Posterior cingulate gyrus (tissue), 11 donors: ENCODE measurements at places on chromosomes 16 and 17.
A peak's percentile ranks its signal among the peaks of the same experiment; 100 is the strongest.

DNA sequence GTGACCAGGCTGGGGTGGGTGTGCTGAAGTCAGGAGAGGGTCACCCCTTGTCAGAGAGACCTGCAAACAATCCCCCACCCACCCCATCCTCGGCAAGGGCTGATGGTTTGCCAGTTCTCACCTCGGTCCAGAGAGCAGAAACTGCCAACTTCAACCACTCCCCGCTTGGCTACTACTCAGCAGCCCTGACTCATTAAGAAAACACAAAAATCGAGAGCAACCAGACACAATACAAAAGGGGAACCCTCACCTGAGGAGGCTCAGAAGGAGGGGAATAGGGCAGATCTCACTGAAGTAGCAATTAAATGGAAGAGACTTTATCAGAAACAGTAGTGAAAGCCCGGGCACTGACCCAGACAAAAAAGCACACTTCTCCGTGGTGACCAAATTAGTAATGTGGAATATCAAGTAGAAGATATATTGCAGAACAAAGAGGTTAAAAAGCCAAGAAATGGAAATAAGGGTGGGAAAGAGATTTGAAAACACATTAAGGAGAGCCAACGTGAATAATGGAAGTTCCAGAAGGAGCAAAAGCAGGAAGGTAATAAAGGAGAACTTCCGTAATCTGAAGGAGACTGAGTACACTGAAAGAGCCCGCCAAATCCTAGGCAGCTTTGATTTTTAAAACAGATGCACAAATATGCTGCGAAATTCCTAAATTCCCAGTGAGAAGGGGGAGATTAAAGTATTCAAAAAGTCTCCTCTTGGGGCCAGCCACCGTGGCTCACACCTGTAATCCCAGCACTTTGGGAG lies 23.6 kb downstream of the CENPV start:
- DNase-seq = no peak

DNA sequence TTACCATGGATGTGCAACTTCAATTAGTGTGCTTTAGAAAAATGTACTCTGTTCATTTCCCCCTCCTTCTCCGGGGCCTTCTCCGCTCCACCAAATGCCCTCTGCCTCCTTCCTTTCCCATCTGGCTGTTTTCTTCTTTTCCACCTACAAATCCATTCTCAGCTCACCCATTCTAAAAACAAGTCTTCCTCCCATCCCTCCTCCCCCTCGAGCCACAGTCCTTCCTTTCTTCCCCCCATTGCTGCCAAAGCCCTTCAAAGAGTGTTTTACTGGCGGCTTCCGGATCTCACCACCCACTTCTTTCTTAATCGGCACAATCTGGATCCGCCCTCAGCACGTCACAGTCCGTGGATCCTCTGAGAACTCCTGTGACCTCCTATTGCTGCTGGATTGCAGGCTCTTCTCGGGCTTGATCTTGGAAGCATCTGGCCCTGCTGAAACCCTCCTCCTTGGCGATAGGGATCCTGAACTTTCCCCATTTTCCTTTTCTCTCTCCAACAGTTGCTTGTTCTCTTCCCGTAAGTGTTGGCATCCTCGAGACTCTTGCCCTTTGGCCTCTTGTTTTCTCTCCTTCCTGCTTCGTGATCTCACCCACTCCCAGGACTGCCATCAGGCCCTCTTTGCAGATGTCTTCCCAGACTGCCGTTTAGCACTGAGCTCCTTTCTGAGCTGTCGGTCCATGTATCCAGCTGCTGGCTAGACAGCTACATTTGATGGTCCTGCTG lies 36.0 kb upstream of the FBXO47 start:
- peak; percentile 84 for DNase-seq

- DNase-seq = no peak
Measured at GRCh38 chr17:75847614-75848522, 3.7 kb upstream of the UNC13D start.

- no peak for DNase-seq
Measured at GRCh38 chr16:84932681-84933080, 78.7 kb downstream of the ZDHHC7 start.

GRCh38 chr16:14505846-14506245 lies 124.2 kb downstream of the PARN start:
- no peak for DNase-seq

DNA sequence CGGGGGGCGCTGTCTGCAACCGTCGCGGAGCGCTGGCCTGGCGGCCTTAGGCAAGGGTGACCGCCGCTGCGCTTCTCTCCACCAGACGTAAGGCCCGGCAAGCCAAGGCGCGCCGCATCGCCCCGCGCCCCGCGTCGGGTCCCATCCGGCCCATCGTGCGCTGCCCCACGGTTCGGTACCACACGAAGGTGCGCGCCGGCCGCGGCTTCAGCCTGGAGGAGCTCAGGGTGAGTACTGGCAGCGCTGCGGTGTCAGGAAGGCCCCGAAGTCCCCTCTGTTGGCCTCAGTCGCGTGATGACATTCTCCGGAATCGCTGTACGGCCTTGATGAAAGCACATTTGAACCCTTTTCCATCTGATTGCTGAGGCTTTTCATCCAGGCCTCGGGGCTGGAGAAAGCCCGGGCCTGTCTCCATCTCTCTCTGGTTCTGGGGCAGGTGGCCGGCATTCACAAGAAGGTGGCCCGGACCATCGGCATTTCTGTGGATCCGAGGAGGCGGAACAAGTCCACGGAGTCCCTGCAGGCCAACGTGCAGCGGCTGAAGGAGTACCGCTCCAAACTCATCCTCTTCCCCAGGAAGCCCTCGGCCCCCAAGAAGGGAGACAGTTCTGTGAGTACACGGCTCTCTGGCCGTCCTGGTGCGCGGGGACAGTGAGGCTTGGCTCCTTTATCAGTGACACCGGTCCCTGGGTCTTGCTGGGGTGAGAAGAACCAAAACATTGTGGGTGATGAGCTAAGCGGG lies 831 bp downstream of the RPL13 start:
- DNase-seq = no peak

GRCh38 chr16:72959301-72959996 lies 88.5 kb downstream of the ZFHX3 start:
- peak; percentile 82 for DNase-seq

- DNase-seq = peak; percentile 96
Measured at GRCh38 chr16:25106567-25107465, 4.7 kb upstream of the LCMT1 start.

- no peak for DNase-seq
Measured at GRCh38 chr17:73470316-73470826, 158.6 kb upstream of the CDC42EP4 start.

DNA sequence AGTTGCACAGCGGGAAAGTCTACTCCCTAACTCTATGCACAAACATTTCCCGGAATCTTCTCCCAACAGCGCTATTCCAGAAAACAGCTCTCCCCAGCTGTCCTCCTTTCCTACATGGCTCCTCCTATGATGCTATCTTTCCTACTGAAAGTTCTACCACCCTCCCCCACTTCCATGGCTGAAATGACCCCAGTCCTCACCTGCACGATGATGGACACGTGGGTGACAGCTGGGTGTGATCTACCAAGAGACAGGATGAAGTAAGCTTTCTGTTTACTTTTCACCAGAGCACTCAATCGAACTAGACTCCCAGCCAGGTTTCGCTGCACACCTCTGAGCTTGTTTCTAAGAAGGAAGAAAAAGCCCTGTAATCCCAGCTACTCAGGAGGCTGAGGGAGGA lies 10.7 kb downstream of the CTC1 start:
- DNase-seq = no peak

DNA sequence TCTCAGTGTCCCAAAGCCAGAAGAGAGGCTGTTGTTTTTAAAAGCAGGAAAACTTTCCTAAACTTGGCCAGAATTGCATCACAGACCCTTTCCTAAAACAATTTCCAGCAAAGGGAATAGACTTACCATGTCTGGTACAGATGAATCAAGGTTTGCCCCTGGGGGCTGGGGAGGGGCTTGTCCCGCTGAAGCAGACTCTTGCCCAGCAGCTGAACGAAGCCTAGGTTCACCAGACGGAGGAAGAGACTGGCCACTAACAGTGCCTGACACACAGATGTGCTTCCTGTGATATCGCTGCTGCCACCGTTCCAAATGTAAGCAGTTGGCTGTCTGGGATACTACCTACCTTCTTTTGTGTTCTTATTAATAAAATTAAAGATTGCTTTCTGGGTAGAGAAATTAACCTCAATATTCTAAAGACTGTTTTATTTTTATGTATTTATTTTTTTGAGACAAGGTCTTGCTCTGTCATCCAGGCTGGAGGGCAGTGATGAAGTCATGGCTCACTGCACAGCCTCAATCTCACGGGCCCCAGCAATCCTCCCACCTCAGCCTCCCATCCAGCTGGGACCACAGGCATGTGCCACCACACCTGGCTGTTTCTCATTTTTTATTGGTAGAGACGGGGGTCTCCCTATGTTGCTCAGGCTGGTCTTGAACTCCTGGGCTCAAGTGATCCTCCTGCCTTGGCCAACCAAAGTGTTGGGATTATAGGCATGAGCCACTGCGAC lies 13.5 kb downstream of the PRCD start:
- DNase-seq = peak; percentile 55

DNA sequence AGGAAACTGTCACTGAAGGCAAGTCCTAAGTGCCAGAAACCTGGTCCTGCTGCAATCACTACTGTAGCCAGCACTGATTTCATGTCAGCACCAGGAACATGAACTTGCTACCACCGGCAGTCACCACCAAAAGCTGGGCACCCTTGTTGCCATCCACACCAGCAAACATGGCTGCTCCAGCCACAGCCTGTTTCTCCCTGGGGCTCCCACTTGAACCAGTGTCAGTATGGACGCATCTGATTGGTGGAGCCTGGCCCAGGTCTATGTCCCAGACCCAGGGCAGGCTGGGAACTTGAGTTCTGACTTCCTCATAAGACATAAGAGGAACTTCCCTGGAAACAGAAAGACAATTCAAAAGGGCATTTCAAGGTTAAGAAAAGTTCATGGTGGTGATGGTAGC lies 56.5 kb downstream of the COPRS start:
- DNase-seq = no peak

GRCh38 chr16:57310801-57311200 lies 26.3 kb upstream of the PLLP start:
- DNase-seq = no peak

GRCh38 chr17:39863918-39864746 lies at the start of gene IKZF3:
TSS of gene IKZF3 (minus strand) at chr17:39864312. CDS start at chr17:39864126, 186 bp downstream.
- DNase-seq = peak; percentile 2

DNA sequence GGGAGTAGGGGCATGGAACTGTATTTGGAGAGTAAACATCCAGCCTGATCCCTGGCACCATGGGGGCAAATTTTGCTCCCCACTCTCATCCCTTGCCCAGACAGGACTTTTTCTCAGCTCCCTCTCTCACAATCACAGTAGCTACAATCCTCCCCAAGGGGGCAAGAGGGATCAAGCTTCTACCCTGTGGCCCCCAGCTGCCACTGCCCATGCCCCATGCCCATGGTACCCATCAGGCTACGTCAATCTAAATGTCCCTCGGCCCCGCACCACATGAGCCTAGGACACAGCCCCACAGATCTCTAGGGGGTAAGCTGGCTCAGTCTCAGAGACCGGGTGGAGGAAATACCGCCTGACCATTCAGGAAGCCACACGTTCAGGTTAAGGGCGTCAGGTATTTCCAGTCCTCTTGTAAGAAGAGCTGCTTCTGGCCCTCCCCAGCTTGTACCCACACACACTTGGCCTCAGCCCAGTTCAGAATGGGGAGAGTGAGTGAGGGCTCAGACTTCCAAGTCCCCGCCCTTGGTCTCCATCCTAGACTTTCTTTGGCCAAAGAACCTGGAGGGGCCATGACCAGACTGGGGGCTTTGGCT lies 1.8 kb downstream of the CACNB1 start:
- no peak for DNase-seq

GRCh38 chr16:75011634-75012307 lies 12.9 kb downstream of the ZNRF1 start:
- no peak for DNase-seq

- peak; percentile 56 for DNase-seq
Measured at GRCh38 chr17:29140051-29140621, 40.1 kb downstream of the MYO18A start.

- DNase-seq = peak; percentile 59
Measured at GRCh38 chr17:42866631-42867575, 15.9 kb downstream of the AOC3 start.

DNA sequence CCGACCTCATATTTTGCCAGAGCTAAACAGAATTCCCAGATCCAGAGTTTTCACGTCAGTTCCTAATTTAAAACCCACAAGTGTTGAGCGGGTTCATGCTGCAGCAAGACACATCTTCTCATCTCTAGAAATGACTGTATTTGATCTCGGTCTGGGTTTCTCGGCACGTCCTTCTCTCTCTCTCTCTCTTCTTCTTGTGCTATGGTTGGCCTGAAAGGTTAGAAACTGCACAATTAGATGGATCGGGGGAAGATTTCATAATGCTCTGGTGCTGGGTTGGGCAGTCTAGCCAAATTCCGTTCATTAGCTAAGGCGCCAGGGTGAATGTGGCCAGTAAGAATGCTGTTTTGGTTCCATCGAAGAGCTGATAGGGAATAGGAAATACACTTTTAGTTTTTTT lies 158.9 kb upstream of the NOG start:
- no peak for DNase-seq

GRCh38 chr17:77106874-77107358 lies 33.9 kb upstream of the SEC14L1 start:
- no peak for DNase-seq

DNA sequence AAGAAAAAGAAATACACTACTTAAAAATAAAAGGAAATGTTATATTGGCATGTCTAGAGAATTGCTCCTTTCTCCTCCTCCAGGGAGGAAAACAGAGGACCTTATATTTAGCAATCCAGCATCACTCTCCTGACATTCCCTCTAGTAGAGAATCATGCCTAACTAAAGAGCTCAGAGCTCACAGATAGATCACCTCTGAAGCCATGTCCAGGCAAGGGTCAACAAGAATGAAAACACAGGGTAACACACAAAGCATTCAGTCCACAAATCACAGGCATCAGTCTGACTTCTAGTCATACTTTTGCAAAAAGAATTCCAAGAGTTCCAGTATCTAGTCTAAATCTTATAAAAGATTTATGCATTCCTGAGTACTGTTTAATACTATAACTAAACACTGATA lies 4.4 kb upstream of the HASPIN start:
- no peak for DNase-seq

DNA sequence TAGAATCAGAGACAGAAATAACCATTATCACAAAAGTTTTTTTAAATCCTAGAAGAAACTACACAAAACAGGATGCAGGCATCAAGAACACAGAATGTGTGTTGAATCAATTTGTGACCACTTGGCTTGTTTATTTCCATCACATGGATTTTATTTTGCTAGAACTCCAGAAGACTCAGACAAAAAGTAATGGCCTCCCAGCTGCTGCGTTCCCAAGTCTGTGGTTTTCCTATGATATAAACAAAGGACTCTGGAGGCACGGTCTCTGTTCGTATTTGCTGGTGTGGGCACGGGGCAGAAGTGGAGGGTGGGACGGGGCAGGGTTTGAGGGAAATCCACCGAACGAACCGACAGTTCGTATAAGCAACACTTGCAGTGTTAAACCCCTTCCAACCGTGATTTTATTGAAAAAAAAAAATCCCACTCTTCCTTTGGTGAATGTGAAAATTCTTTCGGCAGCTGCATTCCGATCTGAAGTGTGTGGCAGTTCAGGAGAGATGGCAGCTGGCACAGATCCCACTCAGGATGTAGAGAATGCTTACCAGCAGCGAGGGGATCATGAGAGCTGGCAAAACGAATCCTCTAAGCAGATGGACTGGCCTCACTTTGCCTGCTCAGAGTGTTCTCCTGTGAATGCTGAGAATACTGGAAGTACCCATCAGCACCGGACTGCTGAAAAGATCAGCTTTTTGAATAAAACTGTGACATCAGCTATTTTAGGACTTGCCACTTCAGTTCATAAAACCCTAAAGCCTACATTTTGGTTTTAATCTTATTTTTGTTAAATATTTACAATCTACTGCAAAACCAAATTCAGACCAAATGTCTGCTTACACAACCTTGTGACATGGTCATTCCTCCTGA lies 165.2 kb downstream of the VPS53 start:
- DNase-seq = no peak

GRCh38 chr16:83458612-83459011 lies 349.2 kb upstream of the HSBP1 start:
- no peak for DNase-seq
